Germinal center (tissue), 1 donor: ENCODE measurements at places on chromosomes 7 and 10.

DNA sequence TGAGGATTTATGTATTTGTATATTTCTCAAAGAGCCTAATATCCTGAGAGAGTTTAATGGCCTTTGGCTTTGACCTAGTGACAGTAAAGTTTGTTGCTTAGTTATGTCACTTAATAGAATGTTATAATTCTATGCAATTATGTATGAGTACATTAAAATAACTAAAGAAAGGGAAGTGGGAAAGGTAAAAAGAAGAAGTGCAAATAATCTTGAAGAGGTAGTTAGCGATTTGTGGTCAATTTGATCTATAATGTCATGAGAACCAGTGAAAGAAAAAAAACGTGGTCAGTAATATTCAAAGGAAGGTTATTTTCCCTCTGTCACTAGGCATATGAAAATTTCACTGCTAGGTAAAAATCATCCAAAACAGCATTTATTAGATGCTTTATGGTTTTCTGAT lies 143.4 kb upstream of the LSM8 start:
- DNase-seq: peak; percentile 7

DNA sequence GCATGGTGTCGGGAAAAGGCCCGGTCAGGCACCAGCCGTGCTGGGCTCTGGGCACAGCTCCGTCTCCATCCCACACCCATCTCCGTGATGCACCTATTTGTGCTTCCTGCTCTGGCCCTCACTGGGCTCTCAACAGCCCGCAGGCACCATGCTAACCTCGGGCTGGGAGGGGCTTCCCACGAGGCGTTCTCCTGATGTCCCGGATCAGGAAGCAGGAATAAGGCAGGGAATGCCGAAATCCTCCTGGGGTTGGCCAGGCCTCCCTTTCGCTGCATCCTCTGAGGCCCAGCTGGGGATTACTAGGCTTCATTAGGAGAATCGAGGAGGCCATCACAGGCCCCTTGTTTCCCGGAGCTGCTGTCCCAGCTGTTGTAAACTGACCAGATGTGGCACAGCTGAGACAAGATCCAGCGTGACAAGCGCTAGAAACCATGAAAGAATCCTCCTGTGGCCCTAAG lies 72.0 kb downstream of the FAM53B start:
- DNase-seq: no peak

DNA sequence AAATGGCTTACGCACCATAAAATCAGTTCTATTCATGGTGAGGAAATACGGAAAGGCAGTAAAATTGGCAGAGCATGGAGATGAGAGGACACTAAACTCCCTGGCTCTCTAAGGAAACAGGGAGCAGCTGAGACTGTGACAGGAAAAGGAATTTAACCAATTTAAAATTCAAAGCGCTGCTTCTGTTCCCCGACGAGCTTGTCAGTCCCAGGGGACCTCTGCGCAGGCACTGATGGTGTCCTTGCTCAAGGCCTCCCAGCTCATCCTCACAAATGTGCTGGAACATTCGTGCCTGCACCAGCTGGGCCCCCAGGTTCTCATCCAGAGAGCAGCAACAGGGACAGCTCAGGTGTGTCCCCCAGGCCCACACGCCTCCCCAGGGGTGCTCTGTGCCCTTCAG lies 101.4 kb downstream of the MAD1L1 start:
- DNase-seq: no peak

DNA sequence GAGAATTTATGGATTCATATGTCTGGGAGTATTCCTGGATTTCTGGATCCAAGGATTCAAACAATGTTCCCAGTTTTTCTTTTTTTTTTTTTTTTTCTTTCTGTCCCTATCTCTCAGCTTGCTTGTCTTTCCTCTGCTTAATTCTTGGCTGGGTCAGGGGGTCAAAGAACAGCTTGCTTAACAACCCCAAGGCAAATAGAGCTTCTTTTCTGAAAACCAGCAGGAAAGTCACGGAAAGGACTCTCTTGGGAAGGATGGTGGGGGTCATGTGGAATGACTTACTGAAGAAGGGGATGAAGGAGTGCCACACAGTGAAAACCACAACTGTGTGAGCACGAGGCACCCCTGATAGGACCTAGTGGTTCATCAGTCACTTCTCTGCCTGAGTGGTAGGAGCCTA lies 36.1 kb downstream of the GRK5 start:
- no peak for DNase-seq

DNA sequence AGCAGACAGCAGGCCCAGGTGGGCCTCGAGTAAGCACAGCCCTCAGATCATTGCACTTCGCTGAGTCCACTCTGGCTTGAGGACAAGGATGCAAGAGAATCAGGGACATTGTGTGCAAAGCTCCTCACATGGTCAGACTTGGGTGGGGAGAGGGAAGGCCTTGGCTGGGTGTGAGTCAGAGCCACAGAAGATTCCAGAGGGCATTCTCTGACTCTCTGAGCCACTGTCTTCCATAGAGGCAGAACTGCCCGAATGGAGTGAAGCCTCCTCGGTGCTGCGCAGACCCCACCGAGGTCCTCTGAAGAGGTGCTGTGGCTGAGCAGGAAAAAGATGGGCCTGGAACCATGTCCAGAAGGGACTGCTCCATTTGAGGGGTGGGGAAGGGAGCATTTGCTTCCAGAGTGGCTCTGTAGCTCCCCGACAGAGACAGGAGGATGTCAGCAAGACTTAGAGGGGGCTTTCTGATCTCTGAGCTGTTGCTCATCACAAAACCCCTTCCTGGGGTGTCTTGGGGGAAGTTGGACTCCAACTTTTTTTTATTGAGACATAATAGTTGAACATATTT lies 120.8 kb downstream of the PTPN20 start:
- DNase-seq: no peak

DNA sequence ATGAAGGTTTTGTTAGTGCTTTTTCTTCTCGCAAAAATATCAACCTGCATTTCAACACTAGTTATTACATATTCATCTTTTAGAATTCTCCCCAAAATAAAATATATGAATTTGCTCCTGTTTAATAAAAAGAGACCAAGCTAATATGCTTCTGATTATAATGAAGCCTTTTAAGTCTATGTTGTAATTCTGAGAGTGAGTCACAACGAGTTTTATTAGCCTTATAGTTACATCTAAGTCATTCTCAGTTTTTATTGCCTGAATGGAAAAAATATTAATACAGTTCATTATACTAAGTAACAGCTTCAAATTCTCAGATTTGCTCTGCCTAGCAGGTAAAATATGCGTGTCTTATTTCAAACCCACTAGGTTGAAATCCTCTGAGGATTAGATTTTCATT lies 152.4 kb upstream of the CELF2 start:
- DNase-seq: no peak

GRCh38 chr7:17863095-17863808 lies 77.0 kb downstream of the SNX13 start:
- DNase-seq: no peak

GRCh38 chr7:29987811-29988317 lies 1.7 kb downstream of the SCRN1 start:
- peak; percentile 33 for DNase-seq

DNA sequence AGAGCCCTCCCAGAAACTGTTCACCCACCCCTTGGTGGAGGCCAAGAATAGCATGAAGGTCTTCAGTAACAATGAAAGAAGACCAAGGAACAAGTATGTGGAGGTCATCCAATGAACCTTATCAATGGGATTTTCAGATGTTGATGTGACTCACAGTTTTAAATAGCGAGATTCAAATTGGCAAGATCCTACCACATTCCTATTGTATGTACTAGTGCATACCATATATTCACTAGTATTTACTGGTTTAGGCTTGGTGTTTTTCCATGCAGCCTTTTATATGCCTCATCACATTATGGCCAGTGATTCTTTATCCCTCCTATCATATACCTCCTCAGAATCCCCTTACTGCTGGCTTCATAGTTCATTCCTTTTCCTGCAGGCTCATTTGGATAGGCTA lies 54.4 kb downstream of the ITGB8 start:
- DNase-seq: no peak

DNA sequence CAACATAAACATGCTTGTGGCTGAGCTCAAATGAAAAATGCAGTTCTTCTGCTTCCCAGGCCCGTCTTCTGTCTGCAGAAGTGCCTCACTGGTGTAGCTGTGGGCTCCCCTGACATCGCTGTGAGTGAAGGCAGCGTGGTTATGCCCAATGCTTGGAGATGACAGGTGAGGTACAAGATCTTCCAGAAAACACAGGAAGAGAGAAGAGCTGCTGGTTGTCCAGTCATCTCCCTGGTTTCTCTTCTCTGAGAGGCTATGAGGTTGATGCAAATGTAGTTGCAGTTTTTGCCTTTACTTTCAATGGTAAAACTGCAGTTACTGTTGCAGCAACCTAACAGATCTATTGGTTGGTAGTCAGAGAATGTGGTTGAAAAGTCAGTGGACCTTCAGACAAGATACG lies 223.6 kb downstream of the GATA3 start:
- DNase-seq: no peak

GRCh38 chr7:148334441-148334956 lies 256.1 kb upstream of the C7orf33 start:
- DNase-seq: no peak

GRCh38 chr7:141184532-141185190 lies 110.8 kb downstream of the TMEM178B start:
- DNase-seq: no peak

GRCh38 chr10:71475243-71475871 lies 78.6 kb downstream of the CDH23 start:
- peak; percentile 13 for DNase-seq

DNA sequence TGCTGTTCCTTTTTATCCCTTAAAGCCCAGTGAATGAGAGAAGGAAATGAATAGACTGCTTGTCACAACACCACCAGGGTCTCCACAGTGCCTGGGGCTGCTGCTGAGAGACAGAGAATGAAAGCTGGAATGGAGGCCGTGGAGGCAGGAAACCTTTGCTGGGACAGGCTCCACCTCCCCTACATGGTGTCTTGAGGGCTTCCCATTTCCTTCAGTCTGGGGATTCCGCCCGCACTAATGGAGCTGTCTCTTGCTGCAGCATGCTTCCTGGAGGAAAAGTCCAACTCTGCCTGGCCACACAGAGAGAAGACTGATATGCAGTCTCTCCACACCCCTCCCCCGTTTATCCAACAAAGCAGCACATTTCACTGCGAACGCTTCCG lies 54.5 kb downstream of the LRRC4 start:
- no peak for DNase-seq

DNA sequence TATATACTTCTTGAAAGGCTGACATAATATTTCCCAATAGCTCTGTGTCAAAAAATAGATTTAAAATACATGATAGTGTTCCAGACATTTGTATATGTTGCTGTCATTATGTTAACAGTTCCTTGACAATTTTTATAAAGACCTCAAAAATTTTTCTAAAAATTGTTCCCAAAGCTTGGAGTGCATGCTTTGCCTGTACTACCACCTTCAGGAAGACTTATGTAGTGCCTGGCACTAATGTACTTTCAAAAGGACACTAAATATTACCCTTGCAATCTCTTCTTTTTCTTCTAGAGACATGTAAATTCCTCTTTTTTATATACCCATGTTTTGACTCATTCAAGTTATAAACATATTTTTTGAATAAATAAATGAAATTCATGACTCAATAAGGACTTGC lies 48.0 kb upstream of the SP8 start:
- DNase-seq: no peak

DNA sequence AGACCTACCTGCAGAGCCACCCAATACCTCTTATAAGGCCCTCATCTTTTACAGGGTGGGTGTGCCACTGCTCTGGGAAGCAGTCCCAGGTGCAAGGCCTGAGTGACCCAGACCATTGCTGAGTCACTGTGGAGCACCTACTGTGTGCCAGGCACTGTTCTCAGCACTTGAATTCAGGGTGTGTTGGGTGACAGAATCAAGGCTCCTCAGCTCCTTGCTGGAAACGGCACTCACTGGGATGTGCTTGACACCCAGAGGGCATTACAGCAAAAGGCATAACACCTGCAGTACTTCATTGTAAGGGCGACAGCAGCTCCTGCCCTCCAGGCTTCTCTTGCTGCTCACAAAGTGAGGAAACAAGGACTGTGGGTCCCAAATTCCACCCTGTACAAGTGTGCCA lies 7.1 kb downstream of the CAMK2B start:
- no peak for DNase-seq

GRCh38 chr7:73303546-73303945 lies 5.1 kb downstream of the NSUN5 start:
- DNase-seq: no peak

DNA sequence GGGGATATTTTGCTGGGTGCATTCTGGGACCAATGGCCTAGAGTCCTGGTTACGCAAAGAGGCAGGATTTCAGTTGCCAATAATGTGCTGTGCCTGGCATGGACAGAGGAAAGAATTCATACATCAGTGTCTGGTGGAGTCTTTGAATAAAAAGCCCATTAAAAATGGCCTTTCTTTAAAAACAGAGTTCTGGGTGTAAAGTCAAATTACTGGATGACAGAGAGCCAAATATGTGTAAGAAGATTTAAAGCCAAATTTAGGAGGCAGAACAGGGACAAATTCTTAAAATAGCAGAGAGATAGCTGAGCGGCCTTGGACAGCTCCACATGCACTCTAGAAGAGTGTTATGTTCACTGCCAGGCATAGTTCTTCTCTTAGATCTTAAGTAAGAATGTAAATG lies 60.8 kb upstream of the MEOX2 start:
- no peak for DNase-seq

GRCh38 chr7:101969997-101970585 lies 152.7 kb downstream of the CUX1 start:
- DNase-seq: no peak

DNA sequence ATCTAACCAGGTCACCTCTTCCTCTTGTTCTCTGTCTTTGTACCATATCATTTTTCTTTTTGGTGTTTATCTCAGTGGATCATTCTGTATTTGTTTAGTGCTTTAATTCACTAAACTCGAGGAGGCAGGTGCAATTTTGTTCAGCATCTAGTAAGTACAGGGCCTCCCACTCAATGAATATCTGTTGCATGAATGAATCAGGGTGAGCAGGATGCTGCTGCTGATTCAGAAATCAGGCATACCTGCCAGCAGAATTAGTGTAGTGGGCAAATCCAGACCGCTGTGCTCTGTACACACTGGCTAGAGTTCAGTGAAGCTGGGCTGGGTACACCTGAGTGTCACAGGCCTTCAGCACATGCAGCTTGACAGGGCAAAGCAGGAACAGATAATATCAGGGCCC lies 511.9 kb downstream of the SUGCT start:
- no peak for DNase-seq

- peak; percentile 13 for DNase-seq
Observed at GRCh38 chr7:29609162-29610037, 45.8 kb downstream of the PRR15 start.

DNA sequence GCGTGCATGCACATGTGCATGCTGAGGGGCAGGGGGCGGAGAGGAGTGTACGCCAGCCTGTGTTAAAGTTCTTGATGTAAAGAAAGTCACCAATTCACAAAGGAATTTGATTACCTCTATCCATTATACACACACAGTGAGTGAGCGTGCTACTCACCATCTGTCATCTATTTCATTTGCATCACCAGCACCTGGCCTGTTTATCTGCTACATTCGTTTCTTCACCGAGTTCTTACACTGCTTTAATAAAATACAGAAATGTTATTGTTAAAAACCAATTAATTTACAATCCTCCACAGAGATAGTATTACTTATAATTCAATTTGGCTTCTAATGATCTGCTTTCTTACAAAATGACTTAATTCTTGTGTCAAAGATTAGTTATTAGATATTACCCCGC lies 32.6 kb downstream of the NEUROD6 start:
- DNase-seq: no peak

- DNase-seq: no peak
Observed at GRCh38 chr7:90999989-91000979, 263.9 kb upstream of the FZD1 start.

GRCh38 chr10:5159126-5159525 lies 25.8 kb downstream of the AKR1C8 start:
- DNase-seq: no peak

GRCh38 chr10:103816431-103816830 lies 38.9 kb downstream of the SH3PXD2A start:
- no peak for DNase-seq

GRCh38 chr10:75959209-75959608 lies 527.8 kb downstream of the LRMDA start:
- no peak for DNase-seq
